ENCODE measurements at places on chromosomes 11 and 22.
A peak's percentile ranks its signal among the peaks of the same experiment; 100 is the strongest.

DNA sequence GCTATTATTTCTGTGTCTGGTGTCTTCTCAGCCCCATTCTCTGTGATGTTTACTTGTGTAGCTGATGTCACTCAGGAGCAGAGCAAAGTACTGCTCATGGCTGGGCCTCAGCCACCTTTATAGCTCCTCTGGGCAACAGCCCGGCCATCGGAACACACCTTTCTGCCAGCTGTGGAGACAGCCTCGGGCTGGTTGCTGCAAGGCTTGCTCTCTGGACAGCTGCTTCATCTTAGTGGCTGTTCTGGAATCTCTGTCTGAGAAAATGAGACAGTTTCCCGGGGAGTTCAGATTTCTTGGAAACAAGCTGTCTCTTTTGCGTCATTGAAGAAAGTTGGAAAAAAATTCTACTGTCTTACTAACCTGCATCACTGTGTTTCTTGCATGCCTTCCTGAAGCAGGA lies 20.0 kb downstream of the THY1 start:
- no peak for DNase-seq

DNA sequence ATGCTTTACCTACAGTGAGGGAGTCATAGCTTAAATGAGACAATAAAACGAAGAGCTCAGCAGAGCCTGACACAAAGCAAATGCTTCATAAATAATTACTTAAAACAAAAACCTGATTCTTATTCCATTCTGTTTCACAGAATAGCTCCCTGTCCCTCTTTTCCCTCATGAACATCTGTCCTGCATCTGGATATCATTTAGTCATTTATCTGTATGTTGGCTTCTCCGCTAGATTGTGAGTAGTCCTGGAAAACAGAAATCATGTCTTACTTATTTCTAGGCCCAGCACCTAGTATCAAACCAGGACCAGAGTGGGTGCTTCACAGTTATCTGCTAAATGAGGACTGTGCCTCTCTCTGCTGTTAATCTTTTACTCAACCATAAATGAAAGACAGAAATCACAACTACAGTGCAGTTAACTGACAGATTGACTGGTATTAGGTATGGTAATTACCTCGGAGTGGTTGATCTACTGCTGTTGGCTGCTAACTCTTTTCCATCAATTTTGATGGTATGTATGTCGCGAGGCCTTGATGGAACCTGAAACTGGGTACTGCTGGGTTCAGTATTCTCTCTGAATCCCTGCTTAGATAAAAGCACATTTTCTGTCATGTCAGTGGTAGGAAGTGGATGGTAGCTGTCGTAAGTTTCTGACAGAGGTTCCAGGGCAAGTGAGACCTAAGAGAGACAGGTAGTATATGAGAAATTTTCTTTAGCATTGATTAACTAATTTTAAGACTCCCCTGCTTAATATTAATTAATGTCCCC lies 31.5 kb downstream of the C2CD3 start:
- DNase-seq = no peak

- no peak for DNase-seq
Measured at GRCh38 chr22:22428222-22429098, 80.1 kb downstream of the ZNF280B start.

DNA sequence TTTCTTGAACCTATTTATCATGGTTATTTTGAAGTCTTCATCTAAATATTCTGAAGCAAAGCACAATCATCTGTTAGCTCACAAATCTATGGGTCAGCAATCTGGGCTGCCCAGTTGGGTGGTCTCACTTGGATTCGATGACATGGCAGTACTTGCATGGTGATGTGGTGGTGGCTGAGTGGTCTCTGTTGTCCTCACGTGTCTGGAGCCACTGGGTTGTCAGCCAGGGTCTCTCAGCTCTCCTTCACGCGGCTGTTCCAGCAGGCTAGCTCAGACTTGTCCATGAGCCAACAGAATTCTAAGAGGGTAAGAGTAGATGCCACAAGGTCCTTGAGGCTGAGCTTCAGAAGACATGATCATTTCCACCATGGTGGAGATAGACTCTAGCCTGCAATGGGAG lies 66.4 kb upstream of the KCNQ1OT1 start:
- DNase-seq = no peak

DNA sequence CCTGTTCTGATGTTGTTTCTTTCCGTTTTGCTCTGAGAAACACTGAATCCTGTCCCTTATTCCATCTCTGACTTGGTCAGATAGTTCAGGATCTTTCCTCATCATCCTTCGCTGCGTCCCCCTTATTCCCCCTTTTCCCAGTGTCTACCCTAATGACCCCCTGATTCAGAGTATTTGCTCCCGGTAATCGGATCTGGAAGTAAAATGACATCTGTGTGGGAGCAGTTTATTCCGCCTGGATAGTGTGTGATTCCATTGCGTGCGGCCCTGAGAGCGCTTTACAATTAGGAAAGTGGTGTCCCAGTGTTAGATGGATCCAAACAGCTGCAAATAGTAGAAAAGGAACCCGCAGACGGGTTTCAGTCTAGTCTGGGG lies 606 bp downstream of the DRG1 start:
- no peak for DNase-seq

- no peak for DNase-seq
Measured at GRCh38 chr11:61045271-61045670, 57.0 kb upstream of the CD5 start.

DNA sequence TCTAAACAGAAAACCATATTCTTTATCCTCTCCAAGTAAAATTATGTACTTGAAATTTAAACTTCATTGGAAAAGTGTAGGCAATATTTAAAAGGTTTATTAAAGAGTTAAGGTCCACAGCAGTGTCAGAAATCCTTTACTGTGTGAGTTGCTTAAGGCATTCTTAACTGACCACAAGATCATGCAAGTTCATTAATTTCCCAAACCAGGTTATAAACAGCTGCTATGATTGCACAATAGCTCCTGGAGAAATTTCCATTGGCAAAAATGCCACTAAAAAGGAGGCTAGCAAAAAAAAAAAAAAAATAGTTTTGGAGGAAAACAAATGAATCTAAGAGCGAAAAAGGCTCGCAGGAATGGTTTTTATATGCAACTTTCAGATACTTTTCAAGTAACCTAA lies 106.2 kb downstream of the ETS1 start:
- peak; percentile 49 for DNase-seq

GRCh38 chr11:12768726-12769673 lies 94.8 kb downstream of the TEAD1 start:
- DNase-seq = no peak

GRCh38 chr11:2932850-2933251 lies 3.6 kb upstream of the PHLDA2 start:
- DNase-seq = no peak

DNA sequence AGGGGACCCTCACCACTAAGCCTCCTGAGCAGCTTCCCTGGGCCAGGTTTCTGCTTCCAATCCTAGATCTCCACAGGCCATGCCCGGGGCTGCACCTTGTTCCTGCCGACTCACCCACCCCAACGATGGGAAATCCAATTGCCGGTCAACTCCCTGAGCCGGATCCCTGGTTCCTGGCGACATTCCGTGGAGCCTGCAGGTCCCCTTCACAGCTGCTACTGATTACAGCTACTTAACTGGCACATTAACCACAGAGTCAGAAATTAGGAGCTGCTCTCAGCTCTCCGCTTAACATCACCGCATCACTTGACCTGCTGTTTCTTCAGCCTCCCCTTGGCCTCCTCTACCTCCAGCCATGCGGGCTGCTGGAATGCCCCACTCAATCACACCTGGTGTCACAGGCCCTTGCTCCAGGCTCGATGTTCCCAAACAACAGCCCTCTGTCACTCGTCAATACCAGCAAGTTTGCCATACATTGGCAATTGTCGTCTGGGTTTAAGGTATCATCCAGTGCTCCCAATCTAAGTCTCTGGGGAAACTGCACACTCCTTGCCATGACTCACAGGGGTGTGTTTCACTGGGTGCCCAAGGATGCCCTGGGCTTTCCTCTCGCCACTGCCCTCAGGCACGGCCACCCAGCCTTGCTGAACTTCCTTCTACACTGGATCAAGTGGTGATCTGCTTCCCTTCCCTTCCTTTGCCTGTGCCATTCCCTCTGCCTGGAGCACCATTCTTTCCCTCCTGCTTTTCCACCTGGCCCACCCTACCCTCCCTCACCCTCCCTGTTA lies 181.0 kb downstream of the MN1 start:
- DNase-seq = no peak

- no peak for DNase-seq
Measured at GRCh38 chr11:86058360-86058759, 10.5 kb downstream of the PICALM start.

DNA sequence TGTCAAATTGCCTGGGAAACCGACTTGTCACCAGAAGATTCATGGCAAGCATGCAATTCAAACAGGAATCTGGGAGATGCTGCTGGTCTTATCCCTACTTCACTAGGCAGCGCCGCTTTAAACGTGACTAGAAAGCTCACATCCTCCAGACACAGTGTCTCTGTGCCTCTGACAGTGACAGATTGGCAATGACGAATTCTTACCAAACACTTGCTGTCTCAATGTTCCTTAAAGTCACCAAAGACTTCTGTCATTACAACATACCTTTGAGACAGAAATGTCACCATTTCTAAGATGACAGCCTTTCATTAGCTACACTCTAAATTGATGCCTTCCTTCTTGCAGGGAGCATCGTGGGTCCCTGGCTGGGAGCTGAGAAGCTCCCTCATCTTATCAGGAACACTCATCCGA lies 197.8 kb downstream of the CWF19L2 start:
- no peak for DNase-seq

DNA sequence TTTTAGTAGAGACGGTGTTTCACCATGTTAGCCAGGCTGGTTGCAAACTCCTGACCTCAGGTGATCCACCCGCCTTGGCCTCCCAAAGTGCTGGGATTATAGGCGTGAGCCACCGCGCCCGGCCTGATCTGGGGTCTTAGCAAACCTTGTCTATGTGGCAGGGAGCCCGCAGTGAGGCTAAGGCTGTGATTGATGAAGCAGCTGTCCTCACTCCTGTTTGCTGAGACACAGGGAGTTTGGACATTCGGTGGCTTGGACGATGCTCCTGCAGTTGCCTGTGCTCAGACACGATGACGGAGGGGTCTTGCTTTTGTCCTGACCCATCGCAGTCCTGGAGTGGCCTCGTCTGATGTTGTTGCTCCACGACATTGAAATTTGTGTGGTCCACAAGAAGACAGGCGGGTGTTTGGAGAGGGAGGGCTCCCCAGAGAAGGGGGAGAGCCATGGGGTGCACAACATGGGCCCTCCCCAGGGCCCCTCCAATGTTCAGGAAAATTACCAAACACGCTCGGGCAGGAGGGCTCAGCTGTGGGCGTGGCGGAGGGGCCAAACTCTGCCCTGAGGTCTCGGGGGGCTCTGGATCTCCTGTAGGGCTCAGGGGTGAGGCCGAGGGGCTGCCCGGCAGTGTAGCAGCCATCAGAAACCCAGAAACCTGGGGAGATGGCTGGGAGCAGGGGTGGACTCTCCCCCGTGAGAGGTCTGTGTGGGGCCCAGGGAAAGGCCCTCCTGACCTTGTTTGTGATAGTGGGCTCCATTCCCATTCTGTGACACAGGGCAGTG lies 41.8 kb upstream of the PRR5 start:
- no peak for DNase-seq

GRCh38 chr11:71095294-71095850 lies 157.0 kb downstream of the SHANK2 start:
- no peak for DNase-seq

GRCh38 chr11:120215634-120216033 lies 4.8 kb downstream of the OAF start:
- peak; percentile 72 for DNase-seq

- peak; percentile 2 for DNase-seq
Measured at GRCh38 chr11:81497202-81497804, 1236.4 kb downstream of the FAM181B start.

DNA sequence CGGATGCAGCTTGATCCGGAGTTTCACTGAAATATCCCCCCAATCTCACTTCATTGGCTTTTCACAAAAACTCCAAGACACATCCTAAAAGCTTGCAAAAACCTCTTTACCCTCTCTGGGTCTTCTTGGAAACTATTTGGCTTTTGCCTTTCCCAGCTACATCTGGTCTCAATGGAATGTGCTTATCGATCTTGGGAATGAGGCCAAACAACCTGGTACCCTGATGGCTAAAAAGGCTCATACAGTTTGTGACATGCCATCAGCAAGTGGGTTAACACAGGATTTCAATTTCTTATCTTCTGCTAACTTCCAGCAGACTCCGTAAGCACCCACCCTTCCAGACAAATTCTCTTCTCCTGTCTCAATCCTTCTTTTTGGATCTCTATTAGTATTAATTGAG lies 45.9 kb upstream of the TEAD1 start:
- no peak for DNase-seq

GRCh38 chr11:69364921-69365320 lies 71.0 kb downstream of the MYEOV start:
- DNase-seq = no peak
